Mesothelial cell of epicardium (in vitro differentiated cells): ENCODE measurements at places on chromosomes 3 and 15.

GRCh38 chr3:183524476-183524875, 31.0 kb downstream of the KLHL6 start:
- no peak for DNase-seq

DNA sequence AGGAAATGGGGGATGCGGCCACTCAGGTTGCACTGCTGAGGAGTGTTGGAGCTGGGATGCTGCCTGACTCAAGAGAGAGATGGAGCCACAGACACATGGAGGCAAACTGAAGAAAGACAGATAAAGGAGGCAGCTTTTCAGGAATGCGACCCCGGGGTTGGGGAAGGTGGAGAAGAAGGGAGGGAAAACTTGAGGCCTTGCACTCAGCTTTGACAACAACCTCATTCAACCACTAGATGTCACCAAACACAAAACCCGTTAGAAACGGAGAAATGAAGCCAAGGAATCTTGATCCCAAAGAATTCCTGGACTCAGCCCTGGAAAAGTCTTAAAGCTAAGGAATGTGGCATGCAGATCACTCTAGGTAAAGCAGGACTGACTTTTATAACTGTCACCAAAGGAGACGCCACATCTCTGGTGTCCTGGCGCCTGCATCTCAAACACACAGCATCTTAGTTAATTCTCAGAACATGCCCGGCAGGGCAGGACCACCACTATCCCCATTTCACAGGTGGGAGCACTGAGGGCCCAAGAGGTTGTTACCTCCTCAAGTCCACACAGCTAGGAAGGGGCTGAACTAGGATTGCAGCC, 59.6 kb upstream of the LMCD1 start:
- no peak for DNase-seq

DNA sequence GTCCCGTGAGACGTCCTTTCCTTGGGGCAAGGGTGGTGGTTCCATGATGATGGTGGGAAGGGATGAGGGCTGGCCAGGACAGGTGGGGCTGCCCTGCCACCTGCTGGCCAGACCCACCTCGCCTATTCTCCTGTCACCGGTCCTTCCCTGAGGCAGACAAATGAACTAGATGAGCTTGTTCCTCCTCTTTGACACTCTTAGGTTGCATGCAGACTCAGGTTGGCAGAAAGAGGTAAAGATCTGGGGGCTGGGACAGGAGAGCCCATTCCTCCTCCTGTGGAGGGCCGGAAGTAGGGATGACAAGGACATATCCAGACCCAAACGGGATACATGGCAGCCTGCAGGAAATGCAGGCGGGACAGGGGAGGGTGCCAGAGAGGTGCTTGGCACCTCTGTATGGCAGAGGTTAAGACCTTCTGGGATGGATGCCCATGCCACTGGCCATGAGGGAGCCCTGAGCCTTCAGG, 38.6 kb downstream of the ACSBG1 start:
- DNase-seq: no peak

GRCh38 chr3:60030982-60031381, 981.2 kb upstream of the CFAP20DC start:
- no peak for DNase-seq

DNA sequence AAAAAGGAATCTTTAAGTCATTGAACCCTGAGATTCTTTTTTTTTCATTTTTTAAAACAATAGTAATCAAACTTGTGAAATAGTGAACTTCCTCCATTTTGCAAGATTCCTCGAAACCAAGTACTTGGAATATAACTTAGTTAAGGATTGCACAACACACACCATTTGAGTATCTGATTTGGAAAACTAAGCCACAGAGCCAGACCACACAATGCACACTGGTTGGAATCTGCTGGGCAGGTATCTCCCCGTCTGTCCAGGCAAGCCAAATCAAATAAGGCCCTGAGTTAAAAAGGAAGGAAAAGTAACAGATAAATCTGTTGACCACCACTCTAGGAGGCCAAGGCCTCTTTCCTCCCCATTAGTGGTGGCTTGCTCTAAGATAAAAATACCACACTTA, 177.5 kb upstream of the ICE2 start:
- DNase-seq: no peak

DNA sequence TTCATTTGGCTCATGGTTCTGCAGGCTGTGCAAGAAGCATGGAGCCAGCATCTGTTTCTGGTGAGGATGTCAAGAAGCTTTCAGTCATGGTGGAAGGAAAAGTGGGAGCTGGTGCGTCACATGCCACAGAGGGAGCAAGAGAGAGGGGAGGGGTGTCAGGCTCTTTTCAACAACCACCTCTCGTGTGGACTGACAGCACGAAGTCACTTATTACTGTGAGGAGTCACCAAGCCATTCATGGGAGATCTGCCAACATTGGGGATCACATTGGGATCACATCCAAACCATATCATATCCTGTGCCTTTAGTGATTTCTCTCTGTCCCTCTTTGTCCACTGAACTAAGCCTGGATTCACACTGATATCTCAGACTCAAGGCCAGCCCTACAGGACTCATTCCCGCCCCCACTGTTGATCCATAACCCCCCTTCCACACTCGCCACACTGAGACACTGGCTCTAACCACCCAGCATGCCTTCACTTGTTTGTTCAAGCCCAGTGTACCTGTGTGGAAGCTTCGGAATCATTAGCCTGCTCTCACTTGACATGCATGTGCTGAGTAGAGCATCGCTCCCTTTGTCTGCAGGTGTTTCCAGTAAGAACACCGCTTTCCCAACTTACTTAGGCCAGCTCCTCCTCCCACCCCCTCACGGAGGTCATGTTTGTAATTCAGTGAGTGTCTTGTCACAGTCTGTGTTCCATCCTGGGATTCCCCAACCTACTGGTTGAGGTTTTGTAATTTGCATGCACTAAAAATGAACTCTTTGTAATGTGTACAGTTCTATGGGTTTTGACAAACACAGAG, 132.2 kb downstream of the KLF13 start:
- no peak for DNase-seq

- DNase-seq: no peak
Measured at GRCh38 chr3:70256566-70256965, 55.9 kb downstream of the MDFIC2 start.

DNA sequence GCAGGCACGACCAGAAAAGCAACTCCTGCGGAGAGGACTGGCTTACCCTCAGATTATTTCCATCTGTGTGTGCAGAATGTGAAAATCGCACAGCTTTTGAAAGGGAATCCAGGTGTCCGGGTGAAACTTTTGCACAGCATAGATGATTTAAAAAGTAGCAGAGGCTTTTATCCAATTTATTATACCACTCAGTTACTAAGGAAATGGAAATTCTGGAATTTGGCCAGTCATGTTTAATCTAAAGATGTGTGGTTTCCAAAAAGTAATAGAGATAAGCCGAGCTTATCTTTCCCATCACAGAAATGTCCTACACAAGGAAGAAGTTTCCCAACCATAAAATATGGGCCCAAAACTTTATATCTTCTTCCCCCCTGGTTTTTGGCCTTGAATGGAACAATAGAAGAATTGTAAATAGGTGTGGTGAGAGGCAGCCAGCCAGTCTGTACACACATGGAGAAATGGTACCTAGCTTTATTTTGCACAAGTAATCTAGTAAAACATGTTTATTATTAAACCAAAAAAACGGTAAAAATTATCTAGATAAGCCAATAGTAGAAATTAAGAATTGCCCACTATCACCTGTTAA, 19.3 kb upstream of the SLC24A5 start:
- DNase-seq: no peak

DNA sequence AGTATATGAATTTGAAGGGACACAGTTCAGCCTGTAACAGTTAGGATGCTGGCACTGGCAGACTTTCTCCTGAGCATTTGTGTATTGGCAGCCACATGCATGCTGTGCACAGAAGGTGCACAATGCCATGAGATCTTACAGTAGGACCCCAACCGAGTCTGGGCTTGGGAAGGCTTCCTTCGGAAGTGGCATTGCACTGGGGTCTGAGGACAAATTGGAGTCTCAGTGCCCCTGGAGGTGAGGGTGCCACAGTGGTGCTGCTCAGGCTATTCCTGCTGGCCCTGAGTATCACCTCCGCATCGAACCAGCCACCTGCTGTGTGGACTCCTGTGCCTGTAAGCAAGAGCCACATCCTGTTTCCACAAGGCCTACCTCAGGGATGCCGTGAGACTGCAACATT, 99.5 kb downstream of the DNAJB8 start:
- DNase-seq: no peak

- no peak for DNase-seq
Measured at GRCh38 chr15:86016750-86017149, 62.9 kb upstream of the AGBL1 start.

- no peak for DNase-seq
Measured at GRCh38 chr3:111874177-111874820, 15.2 kb downstream of the PHLDB2 start.

- no peak for DNase-seq
Measured at GRCh38 chr3:15064299-15064834, 748 bp downstream of the MRPS25 start.

- DNase-seq: peak; percentile 26
Measured at GRCh38 chr15:25178835-25179672, 224.3 kb downstream of the SNRPN start.

GRCh38 chr3:88812576-88812975, 294.8 kb upstream of the EPHA3 start:
- no peak for DNase-seq

DNA sequence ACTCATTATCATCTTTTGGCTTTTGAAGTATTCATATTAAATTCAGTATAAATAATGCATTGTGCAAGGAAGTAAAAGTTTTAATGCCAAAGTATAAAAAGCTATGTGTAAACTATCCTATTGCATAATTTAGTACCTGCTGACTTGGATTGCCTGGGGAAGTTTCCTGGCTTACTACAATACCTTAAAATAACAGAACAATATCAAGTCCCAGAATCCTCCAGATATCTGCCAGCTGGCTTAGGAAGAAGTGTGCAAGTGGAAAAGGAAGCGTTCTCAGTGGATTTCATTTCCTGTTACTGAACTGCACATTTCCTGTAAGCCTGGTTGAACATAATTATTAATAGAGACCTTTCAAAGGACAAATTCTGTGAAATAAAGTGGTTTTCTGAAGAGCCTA, 236.7 kb downstream of the ADAMTSL3 start:
- no peak for DNase-seq

- DNase-seq: no peak
Measured at GRCh38 chr15:84976746-84977345, 4.8 kb upstream of the PDE8A start.

- DNase-seq: no peak
Measured at GRCh38 chr3:135161425-135161824, 366.4 kb downstream of the EPHB1 start.

DNA sequence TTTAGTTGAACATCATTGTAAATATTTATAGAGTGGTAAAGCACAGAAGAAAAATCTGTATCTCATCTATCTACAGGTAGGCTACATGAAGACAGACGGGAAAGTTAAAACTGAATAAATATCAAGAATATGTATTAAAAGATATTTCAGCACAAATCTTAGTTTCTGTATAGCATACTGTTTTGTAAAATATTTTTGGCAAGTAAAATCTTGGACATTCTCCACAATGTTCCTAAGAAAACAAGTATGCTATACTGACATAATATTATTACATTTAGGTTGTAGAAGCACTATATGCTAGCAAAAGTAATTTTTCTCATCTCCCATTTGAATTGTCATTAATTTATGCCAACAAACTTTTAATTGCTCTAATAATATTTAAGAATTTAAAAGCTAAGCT, 326.4 kb upstream of the ARL6 start:
- no peak for DNase-seq

GRCh38 chr3:101849714-101850245, 466 bp downstream of the NFKBIZ start:
- DNase-seq: peak; percentile 48

- no peak for DNase-seq
Measured at GRCh38 chr3:70824078-70824477, 511.6 kb upstream of the MDFIC2 start.

GRCh38 chr3:150469031-150469930, 61.2 kb downstream of the TSC22D2 start:
- DNase-seq: no peak

- no peak for DNase-seq
Measured at GRCh38 chr3:171970301-171970788, 69.0 kb upstream of the FNDC3B start.

GRCh38 chr3:65875393-65876027, 163.2 kb downstream of the MAGI1 start:
- no peak for DNase-seq

DNA sequence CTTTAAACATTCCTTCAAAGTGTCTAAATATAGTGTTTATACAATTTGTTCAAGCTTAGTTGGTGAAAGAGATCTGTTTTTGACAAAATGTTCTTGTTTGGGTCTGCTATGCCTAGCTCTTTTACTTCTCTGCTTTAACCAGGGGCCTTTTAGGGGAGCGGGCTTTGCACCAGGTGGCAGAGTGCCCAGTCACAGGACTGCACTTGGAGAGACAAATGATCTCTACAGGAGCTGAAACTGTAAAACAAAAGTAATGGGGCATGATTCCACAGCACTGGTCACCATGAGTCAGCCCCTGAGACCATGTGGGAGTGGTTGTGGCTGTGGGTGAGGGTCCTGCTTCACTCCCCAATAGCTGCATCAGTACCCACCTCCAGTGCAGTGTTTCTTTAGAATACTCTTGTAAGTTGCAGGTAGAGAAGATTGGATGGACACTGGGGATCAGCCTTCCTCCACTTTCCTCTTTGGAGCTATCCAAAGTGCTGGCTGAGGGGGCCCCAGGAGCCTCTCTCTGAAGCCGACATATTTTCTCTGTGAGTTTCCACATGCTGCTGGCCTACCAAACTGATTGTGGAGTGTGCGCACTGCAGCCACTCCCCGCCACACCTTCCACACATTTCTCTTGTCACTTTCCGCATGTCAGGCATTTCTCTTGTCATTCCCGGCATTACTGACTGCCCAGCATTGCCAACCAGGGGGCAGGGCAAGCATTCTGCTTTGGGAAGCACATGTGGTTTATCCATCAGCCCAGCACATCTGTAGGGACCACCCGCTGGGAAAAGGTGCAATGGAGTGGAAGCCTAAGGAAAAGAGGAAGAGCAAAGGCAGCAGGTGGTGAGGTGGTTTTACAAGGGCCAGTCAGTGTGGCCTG, 110.0 kb downstream of the EPHB1 start:
- DNase-seq: no peak

GRCh38 chr15:58854593-58854992, 78.9 kb downstream of the SLTM start:
- no peak for DNase-seq

DNA sequence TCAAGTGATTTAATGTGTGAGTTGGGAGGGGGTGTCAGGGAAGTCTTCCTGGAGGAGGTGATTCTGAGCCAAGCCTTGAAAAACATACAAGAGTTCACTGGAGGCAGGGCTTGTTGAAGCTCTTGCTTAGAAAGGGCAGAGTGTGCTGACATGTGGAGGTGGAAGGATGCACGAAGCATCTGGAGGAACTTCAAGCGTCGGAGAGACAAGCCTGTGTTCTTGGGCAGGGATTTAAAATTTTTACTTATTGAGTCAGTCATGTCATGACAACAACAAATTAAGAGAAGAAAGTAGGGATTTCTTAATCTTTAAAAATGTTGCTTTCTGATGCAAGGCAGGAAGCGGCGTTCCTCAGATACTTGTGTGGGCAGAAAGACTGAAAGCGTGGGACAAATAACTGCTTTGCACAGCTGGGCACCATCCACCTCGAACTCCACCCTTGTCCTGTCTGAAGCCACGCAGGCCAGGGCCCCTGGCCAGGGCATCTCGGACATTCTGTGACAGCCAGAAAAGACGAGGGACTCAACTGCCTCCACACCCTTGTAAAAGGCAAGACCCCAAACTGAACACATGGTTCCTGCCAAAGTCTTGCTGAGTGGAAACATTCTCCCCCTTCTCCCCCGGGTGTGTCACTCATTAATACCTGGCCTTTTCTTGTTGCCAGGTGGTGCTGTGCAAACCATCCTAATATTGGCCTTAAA, 6.9 kb upstream of the IL16 start:
- DNase-seq: no peak

GRCh38 chr3:19970327-19970726, 23.4 kb downstream of the RAB5A start:
- DNase-seq: no peak
